Stimulated activated CD4-positive, alpha-beta T cell treated with anti-CD3 and anti-CD28 coated beads, Interleukin-15, amount 100 ng/mL, for 1 hour (primary cell): ENCODE measurements at places on chromosomes 5 and 9.

DNA sequence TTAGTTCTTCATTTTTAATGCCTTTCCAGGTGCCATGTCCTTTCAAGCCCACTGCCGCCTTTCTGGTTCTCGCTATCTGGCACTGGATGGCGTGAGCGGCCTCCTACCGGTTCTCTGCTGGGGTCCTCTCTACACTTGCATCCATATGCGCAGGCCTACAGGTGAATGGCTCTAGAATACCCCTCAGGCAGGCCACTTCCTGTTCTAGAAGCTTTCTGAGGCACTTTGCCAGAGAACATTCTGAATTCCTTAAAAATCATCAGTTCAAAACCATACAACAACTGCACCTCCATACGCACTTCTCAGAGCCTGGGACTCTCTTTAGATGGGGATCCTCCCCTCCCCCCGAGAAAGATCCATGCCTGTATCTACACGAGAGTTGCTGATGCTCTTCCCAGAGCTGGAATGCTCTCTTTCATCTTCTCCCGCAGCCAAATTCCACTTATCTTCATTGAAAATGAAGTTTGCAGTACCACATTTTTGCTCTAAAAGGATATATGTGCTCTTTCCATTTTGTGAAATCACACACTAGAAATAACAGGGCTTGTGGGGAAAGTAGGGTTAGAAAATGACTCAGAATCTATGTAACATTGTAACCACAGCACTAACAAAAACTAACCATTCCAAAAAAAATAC is 1.4 kb upstream of the LHFPL2 start:
- no peak for DNase-seq

- no peak for DNase-seq
Measured at GRCh38 chr5:42131081-42131480, 206.0 kb downstream of the FBXO4 start.

GRCh38 chr5:6423327-6424109 is 25.1 kb upstream of the UBE2QL1 start:
- DNase-seq = no peak

DNA sequence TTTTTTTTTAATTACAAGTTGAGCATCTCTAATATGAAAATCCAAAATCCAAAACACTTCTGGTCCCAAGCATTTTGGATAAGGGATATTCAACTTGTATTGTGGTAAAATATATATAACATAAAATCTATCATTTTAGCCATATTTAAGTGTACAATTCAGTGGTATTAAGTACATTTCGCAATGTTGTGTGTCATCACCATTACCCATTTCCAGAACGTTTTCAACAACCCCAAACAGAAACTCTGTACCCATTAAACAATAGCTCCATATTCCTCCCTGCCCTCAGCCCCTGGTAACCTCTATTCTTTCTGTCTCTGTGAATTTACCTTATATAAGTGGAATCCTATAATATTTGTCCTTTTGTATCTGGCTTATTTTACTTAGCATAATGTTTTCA is 24.9 kb downstream of the TICAM2 start:
- DNase-seq = no peak

DNA sequence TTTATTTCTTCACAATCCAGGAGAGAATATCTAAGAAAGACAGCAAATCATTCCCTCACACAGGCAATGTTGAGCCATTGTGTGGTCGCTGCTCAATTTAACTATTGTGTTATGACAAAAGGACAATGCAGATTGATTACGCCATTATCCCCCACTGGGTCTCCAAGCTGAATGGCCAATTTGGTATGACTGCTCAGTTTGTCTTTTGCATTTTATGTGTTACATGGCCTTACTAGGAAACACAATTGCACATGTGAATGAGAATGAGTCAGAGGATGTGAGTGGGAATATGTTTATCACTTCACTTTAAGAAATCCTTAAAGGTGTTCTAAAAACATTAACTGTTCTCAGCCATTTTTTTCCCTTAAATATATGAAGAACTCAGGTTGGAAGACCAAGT is 108.3 kb downstream of the FAM174A start:
- DNase-seq = no peak

- no peak for DNase-seq
Measured at GRCh38 chr5:124604419-124604818, 142.0 kb downstream of the ZNF608 start.

DNA sequence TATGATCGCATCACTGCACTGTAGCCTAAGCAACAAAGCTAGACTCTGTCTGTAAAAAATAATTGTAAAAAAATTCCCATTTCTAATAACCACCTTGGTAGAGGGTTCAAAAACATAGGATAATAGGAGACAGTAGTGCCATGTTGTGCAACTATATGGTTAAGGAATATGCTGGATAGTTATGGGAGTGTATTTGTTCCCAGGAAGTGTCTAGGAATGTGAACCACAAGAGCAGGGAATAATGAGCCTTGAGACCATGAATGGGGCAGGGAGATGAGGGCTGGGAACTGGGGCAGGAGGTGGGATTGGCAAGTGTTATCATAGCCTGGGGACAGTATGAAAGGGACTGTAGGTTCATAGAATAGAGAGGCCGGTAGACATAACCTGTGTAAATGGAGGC is 50.4 kb downstream of the RUSC2 start:
- DNase-seq = no peak

DNA sequence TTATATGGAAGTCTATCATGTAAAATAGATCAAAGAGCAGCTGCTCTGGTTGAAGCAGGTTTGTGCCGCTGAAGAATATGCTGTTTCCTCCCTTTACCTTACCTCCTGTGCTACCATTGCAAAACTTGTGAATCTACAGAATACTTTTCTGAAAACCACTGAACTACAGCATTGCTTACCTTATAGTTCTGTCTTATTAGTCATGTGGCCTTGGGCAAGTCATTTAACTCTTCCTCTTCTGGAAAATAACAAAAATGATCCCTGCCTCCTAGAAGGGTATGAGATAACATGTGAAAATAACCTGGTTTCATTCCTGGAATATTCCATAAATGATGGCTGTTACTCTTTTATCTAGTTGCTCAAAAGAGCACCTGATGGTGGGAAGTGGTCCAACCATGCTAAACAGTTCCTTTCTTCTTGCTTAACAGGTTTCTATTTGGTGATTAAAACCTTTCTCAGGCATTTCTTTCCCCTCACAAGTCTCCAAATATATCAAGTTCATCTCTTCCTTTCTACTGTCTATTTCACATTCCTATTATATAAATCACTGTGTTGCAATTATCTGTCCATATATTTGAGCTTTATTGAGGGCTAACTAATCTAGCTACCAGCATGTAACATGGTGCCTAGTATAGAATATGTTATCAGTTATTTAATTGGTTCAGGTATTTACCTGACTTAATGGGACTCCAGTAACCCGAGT is 15.0 kb downstream of the TRIM32 start:
- DNase-seq = no peak

- no peak for DNase-seq
Measured at GRCh38 chr5:132773601-132774355, 3.3 kb downstream of the SEPTIN8 start.

GRCh38 chr5:163456029-163456589 is 3.8 kb downstream of the NUDCD2 start:
- no peak for DNase-seq

GRCh38 chr5:3122985-3123762 is 371.7 kb upstream of the IRX2 start:
- DNase-seq = no peak

GRCh38 chr5:126487596-126487995 is 64.4 kb downstream of the GRAMD2B start:
- DNase-seq = no peak

- DNase-seq = no peak
Measured at GRCh38 chr9:886886-887285, 45.4 kb downstream of the DMRT1 start.

GRCh38 chr9:127763918-127764384 is 14.5 kb downstream of the SH2D3C start:
- DNase-seq = no peak

GRCh38 chr9:11135851-11136250 is 523.0 kb upstream of the PTPRD start:
- DNase-seq = no peak

DNA sequence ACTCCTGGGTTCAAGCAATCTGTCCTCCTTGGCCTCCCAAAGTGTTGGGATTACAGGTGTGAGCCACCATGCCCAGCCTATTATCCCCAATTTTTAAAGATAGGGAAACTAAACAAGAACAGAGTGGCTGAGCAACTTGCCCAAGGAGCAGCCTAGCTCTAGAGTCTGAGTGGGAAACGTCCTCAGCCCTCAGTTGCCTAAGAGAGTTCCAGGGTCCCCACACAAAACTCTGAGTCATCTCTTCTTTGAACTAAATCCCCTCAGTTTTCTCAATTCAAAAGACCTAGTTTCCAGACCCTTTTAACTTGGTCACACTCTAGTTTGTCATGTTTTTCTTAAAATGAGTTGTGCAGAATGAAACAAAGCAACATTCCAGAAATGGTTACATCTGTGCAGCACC is 33.5 kb downstream of the GGTA1 start:
- DNase-seq = no peak

GRCh38 chr9:21326526-21327139 is 8.6 kb downstream of the KLHL9 start:
- DNase-seq = no peak

DNA sequence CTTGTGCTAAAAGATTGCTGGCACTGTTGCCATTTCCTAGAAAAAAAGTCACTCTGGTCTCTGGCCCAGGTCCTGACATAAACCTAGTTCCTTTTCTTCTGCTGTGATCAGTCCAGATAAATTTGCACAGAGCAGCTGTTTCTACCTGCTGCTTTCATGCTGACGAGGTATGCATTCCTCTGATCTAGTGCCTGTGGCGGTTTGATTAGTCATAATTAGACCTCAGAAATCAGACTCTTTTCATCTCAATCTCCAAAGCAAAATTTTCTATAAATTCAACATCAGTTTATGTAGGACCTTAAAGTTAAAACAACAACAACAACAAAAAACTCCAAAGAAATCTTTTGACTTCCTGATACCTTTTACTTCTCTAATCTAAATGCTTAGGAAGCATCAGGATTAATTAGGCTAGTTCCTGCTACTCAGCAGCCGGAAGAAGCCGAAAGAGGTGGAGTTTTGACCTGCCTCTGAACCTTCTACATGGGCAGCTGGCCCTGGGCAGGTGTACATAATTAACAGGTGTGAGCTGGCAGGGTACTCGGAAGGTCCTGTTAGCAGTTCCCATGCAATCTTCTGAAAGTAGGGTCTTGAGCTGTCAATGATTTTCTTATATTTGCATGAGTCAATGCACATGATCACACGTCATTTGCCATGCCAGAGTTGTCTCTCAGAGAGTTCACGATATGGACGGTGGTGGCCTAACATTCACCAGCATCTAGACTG is 83.3 kb upstream of the CCDC112 start:
- no peak for DNase-seq

DNA sequence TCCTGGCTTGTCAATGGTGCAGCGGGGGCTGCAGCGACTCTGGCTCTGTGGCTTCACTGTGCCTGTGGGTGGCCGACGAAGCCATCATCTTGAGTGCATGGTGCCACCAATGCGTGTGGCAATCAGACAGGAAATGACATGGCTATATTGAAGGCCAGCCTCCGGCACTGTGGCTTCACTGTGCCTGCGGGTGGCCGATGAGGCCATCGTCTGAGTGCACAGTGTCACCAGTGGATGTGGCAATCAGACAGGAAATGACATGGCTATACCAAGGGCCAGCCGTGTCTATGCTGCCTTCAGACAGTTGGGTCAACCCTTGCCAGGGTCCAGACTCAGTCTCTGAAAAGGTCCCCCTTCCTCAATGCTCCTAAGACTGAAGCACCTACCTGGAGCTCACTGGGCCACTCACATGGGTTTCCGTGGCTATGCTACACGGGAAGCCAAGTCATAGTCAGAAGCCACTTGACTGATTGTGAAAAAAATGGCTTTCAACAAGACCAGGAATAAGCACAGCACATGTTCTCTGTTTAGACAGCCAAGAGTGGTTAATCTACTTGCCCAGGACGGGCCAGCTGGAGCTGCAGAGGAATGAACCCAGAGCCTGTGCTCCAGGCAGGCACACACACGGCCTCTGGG is 67.5 kb upstream of the S1PR3 start:
- no peak for DNase-seq

- no peak for DNase-seq
Measured at GRCh38 chr9:35659340-35659739, 1.2 kb downstream of the CCDC107 start.

- DNase-seq = no peak
Measured at GRCh38 chr5:38323645-38324295, 65.4 kb downstream of the EGFLAM start.

DNA sequence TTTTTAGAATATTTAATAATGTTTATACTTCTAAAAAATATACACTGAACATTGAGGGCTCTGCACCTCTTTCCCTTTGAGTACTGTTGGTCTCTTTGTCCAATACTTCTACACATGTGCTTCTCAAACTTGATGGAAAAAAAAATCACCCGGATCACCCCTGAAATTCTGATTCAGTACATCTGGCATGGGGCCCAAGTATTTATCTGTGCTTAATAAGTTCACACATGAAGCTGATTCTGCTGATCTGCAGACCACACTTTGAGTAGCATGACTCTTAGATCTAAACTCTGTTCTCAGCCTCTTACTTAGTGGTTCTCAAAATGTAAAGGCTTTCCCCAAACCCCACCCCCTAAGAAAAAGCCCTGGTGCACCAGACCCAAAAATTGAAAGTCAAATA is 12.0 kb downstream of the RUSC2 start:
- no peak for DNase-seq

DNA sequence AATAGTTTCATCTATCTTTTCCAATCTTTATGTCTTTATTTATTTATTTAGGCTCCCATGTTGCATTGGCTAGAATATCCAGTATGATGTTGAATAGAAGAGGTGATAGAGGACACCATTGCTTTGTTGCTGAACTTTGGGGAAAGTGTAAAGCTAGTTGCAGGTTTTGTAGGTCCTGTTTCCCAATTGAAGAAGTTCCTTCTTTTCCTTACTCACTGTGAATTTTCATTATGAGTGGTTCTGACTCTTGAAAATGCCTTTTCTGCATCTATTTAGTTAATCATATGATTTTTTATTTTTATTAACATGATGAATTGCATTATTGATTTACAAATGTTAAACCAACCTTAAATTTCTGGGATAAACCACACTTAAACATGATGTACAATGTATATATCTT is 58.9 kb upstream of the NR3C1 start:
- no peak for DNase-seq

- no peak for DNase-seq
Measured at GRCh38 chr5:81787474-81788242, 36.8 kb upstream of the SSBP2 start.

DNA sequence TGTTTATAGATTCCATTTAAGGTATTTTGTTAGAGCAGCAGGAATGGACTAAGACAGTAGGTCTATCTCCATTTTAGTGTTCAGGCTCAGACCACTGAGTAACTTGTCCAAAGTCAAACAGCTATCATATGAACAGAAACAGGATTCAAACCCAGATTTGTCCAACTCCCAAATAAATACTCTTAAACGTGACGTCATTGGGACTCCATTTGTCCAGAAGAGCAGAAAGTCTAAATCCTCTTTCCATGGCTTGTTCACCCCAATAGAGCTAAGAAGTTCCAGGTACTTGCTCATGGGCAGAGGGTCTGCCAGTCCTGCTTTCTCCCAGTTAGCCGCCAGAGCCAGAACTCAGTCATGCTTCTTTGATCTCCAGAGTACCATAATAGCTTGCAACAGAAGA is 16.3 kb upstream of the VLDLR start:
- DNase-seq = no peak

- no peak for DNase-seq
Measured at GRCh38 chr5:111901296-111901695, 144.3 kb upstream of the NREP start.
